Diencephalon (tissue), 1 donor: ENCODE measurements at places on chromosomes 16 and 17. TPM values are rescaled to one million over a fixed set of nuclear protein-coding genes. Genes with fewer than 3 reads are reported as not detected.

Gene LITAFD
- total RNA-seq = not detected

Gene ABCA6
- 6.2 TPM for total RNA-seq

Gene TVP23A
- 20.8 TPM for total RNA-seq

Gene ALDH3A1
- total RNA-seq = 0.46 TPM

Gene NPTX1
- 6.7 TPM for total RNA-seq

Gene CYBA
- 28.8 TPM for total RNA-seq

Gene MIF4GD
- 8.3 TPM for total RNA-seq

Gene CCDC154
- total RNA-seq = 0.23 TPM

Gene FXR2
- total RNA-seq = 46.1 TPM

Gene PLCG2
- total RNA-seq = 3.9 TPM

Gene EVPLL
- total RNA-seq = 0.69 TPM

Gene KRTAP1-4
- total RNA-seq = not detected

Gene PLSCR3
- 9.2 TPM for total RNA-seq

Gene MRM1
- total RNA-seq = 2.8 TPM

Gene DDX42
- 82.4 TPM for total RNA-seq

Gene PRR15L
- not detected for total RNA-seq

Gene AURKB
- 6.9 TPM for total RNA-seq

Gene IRX6
- 0.69 TPM for total RNA-seq

Gene MYCBPAP
- total RNA-seq = 1.8 TPM

Gene SYNGR3
- 112 TPM for total RNA-seq

Gene SLC9A5
- 2.8 TPM for total RNA-seq
